ENCODE measurements at places on chromosomes 1 and 21.

GRCh38 chr1:153677718-153678518 lies 570 bp upstream of the NPR1 start:
- DNase-seq: peak; percentile 59

DNA sequence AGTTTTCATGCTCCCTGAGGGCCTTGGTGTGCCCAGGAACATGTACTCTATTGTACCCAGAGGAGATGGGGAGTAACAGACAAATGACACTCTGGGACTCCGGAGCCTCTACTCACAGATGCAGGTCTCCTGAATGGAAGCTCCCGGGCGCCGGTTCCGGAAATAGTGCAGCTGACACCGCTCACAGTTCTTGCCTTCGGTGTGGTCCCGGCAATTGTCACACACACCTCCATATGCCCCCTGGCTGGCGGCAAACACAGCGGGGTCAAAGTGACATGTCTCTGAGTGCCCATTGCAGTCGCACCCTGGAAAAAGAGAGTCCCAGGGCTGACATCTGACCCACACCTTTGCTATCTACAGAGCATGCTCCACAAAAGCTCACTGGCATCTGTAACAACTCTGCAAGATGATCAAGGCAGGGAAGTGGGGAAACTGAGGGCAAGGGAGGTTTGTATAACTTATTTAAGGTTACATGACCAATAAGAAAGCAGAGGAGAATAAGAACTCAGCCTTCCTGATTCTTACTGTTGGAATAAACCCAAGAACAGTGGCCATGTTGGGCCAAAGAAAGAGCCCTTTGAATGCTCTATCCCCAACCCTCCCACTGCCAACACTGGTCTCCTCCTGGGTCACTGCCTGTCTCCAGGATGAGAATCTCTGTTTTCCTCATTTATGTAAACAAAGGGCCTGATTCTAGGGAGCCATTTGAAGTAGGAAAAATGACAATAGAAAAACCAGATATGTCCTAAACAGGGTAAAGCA lies 22.4 kb downstream of the LAMB3 start:
- DNase-seq: no peak

GRCh38 chr1:159838715-159839114 lies 12.0 kb downstream of the SLAMF8 start:
- no peak for DNase-seq

DNA sequence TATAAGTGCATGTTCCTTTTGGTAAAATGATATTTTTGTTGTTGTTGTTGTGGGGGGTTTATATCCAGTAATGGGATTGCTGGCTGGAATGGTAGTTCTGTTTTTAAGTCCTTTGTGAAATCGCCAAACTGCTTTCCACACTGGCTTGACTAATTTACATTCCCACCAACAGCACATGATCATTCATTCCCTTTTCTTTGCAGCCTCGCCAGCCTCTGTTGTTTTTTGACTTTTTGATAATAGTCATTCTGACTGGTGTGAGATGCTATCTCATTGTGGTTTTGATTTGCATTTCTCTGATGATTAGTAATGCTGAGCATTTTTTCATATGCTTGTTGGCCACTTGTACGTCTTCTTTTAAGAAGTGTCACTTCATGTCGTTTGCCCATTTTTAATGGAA lies 188.5 kb upstream of the CHRM3 start:
- DNase-seq: no peak

GRCh38 chr1:6757719-6758435 lies 27.4 kb upstream of the CAMTA1 start:
- DNase-seq: no peak

- DNase-seq: no peak
Observed at GRCh38 chr1:181562395-181562794, 79.1 kb downstream of the CACNA1E start.

- peak; percentile 26 for DNase-seq
Observed at GRCh38 chr1:27993241-27993640, 33.5 kb downstream of the XKR8 start.

- DNase-seq: no peak
Observed at GRCh38 chr1:11645270-11645669, 9.0 kb downstream of the FBXO2 start.

GRCh38 chr21:34582506-34583150 lies 32.3 kb downstream of the RCAN1 start:
- DNase-seq: no peak

GRCh38 chr1:236144446-236145150 lies 2.3 kb downstream of the GPR137B start:
- no peak for DNase-seq

- DNase-seq: no peak
Observed at GRCh38 chr1:83704350-83704749, 294.6 kb downstream of the TTLL7 start.

GRCh38 chr1:80274256-80274655 lies 1267.7 kb upstream of the ADGRL4 start:
- no peak for DNase-seq

- no peak for DNase-seq
Observed at GRCh38 chr1:236016782-236017400, 48.0 kb downstream of the NID1 start.

GRCh38 chr1:908661-909060 lies 15.1 kb upstream of the SAMD11 start:
- DNase-seq: no peak

DNA sequence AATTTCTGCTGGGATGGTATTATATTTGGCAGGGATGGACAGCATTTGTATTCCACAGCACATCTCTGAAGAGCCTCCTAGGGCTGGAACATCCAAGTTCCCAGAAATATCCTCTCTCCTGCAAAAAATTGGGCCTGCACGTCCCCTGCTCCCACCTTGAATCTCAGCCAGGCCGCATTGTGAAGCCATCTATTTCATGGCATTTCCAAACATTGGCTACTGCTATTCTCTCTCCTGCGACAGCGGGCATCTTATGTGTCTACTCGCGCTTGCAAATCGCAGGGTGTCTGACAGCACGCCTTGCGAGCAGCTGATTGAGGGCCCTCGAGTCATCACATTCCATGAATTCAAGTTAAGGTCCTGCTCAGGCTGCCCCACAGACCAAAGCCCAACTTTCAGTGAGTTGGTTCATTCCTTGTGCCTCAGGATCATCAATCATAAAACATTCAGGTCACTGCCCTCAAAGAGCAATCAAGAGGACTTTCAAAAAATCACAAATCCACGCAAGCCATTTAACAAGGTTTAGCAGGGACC lies 15.8 kb downstream of the RGS8 start:
- DNase-seq: no peak

DNA sequence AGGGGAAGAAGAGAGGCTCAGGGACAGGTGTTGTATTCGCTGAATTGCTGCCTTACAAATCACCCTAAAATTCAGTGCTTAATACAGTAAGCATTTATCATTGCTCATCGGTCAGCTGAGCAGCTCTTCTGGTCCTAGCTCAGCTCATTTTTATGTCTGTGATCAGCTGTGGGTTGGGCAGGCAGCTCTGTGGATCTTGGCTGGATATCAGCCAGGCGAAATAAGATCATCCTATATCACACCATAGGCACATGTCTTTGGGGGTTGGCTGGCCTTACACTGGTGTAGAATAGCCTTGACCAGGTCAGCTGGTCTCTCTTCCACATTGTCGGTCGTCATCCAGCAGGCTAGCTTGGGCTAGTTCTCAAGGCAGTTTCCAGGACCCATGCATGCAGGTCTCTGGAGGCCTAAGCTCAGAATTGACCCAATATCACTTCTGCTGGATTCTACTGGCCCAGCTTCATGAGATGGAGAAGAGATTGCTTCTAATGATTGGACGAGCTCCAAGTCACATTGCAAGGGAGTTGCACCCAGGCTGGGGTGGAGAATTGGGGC lies 448.6 kb downstream of the KIF26B start:
- no peak for DNase-seq

DNA sequence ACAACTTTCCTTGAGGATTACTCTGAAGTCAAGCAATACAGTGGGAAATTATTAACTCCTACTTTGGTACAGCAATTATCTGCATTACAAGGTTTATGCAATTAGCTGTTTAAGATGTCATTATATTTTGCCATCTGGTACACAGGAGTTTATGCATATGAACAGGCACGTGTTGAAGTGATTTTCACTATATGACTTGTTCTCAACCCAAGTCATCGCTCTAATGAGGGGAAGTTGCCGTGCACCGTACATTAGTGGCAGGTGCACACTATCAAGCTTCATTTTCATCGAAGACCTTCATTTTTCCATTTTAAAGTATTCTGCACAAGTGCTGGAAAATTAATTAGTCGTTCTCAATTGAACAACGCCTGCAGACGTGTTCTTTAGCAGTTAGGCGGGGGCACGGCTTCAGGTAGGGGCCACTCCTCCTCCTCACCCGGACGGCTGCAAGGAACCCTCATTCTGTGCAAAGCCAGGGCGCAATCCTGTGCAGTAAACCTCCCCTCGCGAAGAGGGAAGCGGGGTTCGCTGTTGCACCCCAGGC lies 39.8 kb upstream of the NFIA start:
- DNase-seq: no peak

DNA sequence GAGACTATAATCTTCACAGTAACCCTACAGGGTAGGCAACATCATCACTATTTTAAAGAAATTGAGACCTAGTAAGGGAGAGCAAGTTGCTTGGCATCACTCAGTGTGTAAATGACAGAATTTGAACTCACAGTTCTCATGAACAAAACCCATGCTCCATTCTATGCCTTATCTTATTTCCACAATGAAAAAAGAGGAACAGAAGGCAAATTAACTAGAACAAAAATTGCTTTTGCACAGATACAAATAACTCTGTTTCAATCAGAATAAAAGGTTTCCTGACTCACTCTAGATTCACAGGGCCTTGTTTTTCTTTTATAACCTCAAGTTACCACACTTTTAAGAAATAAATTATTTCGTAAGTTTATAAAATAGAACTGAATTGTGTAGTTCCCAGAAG lies 90.1 kb downstream of the UCHL5 start:
- DNase-seq: no peak

- DNase-seq: no peak
Observed at GRCh38 chr1:223180731-223181321, 37.8 kb upstream of the TLR5 start.

DNA sequence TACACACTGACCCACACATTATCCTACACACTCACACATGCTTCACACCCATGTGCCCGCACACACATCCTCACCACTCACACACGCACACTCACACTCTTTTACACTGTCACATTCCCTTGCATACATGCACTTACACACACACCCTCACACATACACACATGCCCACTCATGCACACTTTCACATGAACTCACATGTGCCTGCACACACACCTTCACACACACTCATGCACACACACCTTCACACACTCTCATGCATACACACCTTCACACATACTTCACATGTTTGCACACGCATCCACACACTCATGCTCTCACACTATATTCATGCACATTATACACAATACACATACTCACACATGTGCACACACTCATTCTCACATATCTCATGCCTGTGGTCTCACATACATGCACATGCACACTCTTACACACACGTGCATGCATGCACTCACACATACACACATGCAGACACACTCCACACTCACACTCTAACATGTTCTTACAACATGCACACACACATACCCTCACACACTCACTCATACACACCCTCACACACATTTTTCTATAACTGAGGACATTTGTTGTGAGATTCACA lies 42.3 kb downstream of the RXRG start:
- no peak for DNase-seq

- no peak for DNase-seq
Observed at GRCh38 chr1:10633416-10633815, 158.7 kb downstream of the PEX14 start.

GRCh38 chr1:226991920-226992319 lies 51.8 kb downstream of the COQ8A start:
- no peak for DNase-seq

- no peak for DNase-seq
Observed at GRCh38 chr21:46347791-46348381, 23.9 kb downstream of the PCNT start.

DNA sequence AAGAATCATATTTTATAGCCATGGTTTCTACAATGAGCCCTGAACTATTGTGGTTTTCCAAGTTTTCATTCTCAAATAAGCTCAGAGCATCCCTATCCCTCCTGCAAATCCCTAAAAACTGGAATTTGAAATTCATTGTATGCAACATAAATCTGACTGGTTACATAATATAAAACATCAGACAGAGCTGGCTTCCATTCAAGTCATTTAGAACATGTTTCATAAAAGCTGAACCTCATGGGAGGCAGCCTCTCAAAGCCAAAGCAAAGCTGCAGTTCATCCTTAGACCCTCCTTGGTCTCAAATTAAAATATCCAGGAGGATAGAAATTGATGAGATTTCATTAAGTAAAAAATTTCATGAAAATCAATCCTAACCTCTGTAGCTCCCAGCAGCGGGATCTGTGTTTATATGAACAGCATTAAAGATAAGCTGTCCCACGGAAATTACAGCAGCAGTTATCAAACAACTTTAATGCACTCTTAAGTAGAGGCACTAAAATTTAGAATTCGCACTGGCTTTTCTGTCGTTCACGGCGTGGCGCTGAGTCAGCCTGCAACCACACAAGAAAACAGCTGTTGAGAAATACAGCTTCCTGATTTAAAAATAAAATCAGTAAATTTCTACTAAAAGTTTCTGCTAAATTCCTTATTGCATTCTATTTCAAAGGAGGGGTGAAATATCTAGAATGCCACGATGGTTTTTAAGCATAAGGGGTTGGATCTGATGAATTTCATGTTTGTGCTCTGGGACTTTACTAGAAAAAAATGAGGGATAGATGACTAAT lies 99.9 kb upstream of the TIAM1 start:
- no peak for DNase-seq

GRCh38 chr1:24022581-24023361 lies 42.6 kb upstream of the SRSF10 start:
- no peak for DNase-seq

- no peak for DNase-seq
Observed at GRCh38 chr1:183730107-183730724, 74.7 kb upstream of the RGL1 start.

GRCh38 chr1:229196404-229197264 lies 74.3 kb upstream of the RAB4A start:
- DNase-seq: no peak

DNA sequence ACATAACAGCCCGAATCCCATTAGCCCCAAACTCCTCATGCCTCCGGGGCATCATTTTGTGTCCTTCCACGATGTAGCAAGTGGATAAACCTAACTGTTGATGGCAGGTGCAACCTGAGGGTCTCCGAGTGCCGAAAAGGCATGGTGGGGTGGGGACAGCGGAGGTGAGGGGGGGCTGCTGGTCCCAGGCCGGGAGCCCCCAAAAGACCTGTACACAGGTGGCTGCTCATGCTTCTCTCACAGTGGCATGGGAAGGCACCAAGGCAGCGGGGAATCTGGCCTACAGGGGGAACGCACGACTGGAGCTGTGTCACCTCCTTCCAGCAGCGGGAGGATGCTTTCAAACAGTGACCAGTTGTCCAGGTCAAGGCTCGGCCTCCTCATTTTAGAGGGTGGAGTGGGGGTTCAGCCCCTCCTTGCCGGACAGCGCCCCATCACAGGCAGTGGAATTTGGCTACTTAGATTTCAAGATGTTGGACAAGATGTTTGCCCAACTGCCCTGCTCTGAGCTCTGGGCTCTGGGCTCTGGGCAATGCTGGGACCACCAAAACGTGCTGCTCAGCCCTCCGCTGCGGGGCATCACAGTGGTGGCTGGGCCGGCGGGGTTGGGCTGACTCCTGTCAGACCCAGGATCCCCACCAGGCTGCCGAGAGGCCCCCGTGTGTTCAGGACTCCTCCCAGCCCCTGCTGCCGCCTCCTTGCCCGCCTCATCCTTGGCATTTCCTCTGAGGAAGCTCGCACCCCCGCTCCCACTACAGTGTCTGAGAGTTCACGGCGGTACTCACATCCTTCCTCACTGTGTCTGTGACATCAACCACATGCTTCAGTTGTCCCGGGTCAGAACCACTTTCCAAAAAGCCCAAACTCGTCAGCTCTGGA lies 7.6 kb downstream of the DNMT3L start:
- no peak for DNase-seq

- DNase-seq: peak; percentile 75
Observed at GRCh38 chr21:44932408-44933181, 7.2 kb upstream of the SLX9 start.

Data from CD4-positive, alpha-beta T cell treated with Interleukin-12 subunit alpha and Interleukin-12 subunit beta, for 1 hour (primary cell).